ENCODE measurements at places on chromosomes 6 and 20.

GRCh38 chr20:22700367-22700766 lies 116.0 kb upstream of the FOXA2 start:
- DNase-seq = no peak

DNA sequence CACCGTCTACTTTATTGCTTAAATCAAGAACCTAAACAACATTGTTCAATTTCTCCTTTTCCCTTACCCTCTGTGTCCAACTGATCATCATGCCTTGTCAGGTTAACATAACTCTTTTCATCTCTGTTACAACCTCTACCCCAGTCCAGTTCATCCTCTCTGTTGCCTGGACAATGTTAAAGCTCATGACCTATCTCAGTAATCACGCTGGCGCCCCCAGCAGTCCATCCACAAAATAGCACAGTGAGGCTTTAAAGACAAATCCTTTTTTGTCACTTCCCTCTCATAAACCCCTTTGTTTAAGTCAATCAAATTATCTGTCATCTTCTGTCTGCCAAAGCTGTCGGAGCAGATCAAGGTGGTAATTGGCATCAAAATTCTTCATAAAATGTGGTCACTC lies 140.1 kb downstream of the QKI start:
- DNase-seq = peak; percentile 71

GRCh38 chr6:121652726-121653623 lies 217.5 kb downstream of the GJA1 start:
- DNase-seq = peak; percentile 13

- DNase-seq = peak; percentile 82
Observed at GRCh38 chr20:57388953-57389694, 2.1 kb upstream of the RBM38 start.

- DNase-seq = no peak
Observed at GRCh38 chr6:52718550-52718949, 44.7 kb downstream of the GSTA2 start.

DNA sequence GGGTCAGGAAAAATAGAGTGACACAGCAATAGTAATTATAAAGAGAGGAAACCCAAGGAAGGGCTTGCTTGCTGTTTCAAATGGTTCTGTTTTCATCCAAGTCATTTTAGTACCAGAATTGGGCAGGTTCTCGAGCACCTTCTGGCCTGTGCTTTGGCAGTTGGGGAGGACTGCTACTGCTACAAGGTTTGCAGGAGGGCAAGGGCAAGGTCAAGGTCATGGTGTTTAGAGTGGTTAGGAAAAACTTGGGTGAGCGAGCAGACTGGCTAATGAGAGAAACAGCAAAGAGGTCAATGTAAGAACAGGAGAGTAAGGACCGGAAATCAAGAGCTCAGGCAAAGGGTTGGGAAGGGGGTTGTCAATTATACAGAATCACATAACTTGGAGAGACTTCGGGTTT lies 164.5 kb downstream of the CDK19 start:
- no peak for DNase-seq

GRCh38 chr6:169274781-169275180 lies 21.1 kb upstream of the THBS2 start:
- DNase-seq = no peak

DNA sequence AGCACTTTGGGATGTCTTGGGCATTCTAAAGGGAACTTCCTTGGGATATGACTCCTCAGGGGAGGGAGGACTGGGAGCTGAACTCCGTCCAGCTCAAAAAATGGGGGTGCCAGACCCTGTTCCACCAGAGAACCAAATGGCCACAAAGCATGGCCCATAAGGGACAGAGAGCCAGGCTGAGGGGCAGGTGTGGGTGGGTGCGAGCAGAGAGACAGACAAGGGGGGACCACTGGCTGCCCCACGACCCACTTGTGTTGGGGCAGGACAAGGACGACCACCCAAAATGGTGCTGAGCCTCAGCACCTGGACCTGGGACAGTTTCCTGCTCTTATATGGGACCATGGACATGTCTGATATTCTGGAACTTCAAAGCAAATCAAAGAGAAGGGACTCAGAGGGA lies 148.2 kb upstream of the MLN start:
- no peak for DNase-seq

- DNase-seq = no peak
Observed at GRCh38 chr6:150233843-150234269, 91.0 kb downstream of the PPP1R14C start.

DNA sequence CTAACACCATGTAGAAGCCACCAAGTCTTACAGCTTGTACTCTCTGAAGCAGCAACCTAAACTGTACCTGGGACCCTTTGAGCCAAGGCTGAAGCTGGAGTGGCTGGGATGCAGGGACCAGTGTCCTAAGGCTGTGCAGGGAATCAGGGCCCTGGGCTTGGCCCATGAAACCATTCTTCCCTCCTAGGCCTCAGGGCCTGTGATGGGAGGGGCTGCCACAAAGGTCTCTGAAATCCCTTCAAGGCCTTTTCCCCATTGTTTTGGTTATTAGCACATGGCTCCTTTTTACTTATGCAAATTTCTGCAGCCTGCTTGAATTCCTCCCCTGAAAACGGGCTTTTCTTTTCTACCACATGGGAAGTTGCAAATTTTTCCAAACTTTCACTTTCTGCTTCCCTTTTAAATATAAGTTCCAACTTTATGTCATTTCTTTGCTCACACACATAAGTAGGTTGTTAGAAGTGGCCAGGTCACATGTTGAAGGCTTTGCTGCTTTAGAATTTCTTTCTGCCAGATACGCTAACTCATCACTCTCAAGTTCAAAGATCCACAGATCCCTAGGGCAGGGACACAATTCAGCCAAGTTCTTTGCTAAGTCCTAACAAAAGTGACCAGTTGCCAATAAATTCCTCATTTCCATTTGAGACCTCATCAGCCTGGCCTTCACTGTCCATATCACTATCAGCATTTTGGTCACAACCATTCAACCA lies 28.2 kb upstream of the ATXN1 start:
- no peak for DNase-seq

- DNase-seq = no peak
Observed at GRCh38 chr6:44558024-44558831, 170.7 kb downstream of the CDC5L start.

DNA sequence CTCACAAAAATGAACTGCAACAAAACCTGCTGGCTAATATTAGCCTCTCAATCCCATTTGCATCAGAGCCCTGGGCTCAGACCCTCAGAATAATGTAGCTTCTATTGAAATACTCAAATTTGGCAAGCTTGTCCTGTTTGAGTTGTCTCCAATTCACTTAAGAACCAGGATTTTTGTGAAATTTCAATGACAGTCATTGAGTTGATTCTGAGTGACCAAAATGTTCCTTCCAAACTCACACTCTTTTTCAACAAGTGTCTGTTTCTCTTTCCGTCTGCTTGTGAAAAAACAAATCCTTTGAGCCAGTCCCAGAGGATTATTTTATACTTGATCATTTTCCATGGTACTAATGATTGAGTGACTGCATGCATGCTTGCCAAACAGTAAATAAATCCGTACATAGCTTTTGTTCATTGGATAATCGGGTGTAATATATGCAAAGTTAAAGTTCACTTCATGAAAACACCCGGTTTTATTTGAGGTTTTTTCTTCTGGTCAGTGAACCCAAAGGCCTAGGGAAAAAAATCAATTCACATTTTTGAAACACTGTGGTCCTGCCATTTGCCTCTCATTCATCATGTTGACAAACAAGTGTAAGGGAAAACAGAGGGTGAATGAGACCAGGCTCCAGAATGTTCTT lies 16.4 kb upstream of the SLC22A2 start:
- DNase-seq = no peak

DNA sequence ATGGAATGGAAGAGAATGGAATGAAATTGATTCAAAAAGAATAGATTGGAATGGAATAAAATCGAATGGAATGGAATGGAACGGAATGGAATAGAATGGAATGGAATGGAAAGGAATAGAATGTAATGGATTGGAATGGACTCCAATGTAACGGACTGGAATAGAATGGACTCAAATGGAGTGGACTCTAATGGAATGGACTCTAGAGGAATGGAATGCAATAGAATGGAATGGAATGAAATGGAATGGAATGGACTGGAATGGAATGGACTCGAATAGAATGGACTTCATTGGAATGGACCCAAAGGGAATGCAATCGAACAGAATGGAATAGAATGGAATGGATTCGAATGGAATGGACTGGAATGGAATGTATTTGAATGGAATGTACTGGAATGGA lies 19.7 kb upstream of the DEFB115 start:
- no peak for DNase-seq

DNA sequence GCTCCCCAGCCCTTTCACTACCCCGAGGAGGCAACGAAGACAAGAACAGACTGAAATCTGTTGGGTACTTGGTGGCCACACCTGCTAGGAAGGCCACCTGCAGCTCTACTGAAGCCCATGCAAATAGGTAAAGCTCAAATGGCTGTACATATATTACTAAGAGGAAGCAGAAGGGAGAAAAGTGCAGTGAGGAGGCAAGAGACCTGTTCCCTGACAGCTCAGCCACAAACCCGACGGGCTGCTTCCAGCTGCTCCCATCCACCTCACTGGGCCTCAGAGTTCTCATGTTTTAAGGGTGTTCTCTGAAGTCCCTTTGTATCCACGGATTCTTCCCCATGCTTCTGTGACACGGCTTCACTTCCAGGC lies 24.6 kb downstream of the TRAM2 start:
- no peak for DNase-seq

DNA sequence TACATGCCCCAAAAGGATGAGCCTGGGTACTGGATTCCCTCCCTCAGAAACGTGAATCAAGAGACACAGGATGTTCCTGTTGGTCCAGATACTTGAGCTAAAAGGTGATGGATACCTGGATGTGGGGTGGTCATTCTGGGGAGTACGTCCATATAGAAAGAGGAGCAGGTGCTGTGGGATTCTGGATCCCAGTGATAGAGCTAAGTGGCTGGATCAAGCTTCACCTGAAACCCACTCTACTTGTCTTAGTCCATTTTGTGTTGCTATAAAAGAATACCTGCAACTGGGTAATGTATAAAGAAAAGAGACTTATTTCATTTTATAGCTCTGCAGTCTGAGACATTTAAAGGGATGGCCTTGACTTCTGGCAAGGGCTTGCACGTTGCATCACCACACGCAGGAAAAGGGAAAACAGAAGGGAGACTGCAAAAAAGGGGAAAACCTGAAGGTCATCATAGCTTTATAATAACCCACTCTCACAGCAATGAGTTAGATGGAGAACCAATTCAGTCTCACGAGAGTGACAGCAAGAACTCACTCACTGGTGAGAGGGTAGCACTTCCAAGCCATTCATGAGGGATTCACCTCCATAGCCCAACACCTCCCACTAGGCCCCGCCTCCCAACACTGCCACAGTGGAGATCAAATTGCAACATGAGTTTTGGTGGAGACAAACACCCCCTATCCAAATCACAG lies 31.2 kb downstream of the RIPOR3 start:
- no peak for DNase-seq

- no peak for DNase-seq
Observed at GRCh38 chr6:71279321-71279720, 9.3 kb upstream of the OGFRL1 start.

DNA sequence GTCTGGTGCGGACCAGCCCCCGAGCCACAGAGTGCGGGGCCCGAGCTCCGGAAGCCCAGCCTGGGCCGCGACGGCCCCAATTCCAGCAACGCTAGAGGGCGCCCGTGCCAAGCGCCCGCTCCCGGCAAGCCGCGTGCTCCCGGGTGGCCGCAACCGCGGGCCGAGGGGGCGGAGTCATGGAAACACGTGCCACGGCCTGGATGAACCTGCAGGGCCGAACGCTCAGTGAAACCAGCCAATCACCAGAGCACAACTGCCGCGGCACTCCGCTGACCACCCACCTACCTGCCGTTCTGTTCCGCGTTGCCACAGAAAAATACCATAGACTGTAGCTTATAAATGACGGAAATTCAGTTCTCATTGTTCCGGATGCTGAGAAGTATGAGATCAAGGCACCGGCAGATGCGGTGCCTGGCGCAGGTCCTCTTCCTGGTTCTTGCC lies 85.7 kb upstream of the FOXC1 start:
- DNase-seq = peak; percentile 57

DNA sequence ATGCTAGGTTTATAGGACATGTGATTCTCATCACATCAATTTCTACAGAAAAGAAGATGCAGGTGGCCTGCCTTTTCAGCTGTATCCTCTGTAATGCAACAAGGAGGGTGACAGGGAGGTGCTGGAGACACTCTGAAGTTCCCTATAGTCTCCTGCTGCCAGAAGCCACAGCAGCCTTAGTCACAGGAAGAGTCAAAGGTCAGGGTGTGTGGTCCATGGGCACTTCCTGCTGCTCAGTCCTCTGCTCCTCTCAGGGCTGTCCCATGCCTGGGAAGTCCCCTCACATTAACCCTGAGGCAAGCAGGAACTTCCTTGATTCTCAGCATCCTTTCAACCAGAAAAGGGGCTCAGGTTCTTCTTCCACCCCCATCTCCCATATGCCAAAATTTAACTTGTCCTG lies 144.8 kb upstream of the FOXA2 start:
- no peak for DNase-seq

DNA sequence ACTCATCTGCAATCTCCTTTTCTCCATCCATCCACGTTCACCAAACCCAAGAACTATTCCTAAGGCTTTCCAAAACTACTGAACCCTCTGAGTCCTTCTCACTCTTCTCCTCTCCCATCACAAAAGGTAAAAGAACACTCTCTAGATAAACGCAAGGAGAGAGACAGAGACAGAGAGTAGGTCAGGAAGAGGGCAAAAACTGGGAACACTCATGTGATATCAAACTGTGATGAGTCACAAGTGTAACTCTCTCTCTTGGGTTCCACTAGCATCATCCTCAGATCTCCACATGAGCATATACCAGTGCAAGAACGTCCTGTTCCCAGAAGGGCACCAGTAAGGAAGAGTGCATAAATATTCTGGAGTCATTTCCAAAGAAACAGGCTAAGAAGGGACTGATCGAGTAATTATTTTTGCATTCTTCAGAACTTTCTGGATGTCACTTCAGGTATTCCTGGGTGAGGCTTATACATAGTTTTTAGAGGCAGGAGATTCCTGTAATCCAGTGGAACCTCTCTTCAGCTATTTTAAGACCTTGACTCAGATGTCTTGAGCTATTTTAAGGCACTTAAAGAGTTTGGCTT lies 47.3 kb upstream of the STXBP5 start:
- no peak for DNase-seq

DNA sequence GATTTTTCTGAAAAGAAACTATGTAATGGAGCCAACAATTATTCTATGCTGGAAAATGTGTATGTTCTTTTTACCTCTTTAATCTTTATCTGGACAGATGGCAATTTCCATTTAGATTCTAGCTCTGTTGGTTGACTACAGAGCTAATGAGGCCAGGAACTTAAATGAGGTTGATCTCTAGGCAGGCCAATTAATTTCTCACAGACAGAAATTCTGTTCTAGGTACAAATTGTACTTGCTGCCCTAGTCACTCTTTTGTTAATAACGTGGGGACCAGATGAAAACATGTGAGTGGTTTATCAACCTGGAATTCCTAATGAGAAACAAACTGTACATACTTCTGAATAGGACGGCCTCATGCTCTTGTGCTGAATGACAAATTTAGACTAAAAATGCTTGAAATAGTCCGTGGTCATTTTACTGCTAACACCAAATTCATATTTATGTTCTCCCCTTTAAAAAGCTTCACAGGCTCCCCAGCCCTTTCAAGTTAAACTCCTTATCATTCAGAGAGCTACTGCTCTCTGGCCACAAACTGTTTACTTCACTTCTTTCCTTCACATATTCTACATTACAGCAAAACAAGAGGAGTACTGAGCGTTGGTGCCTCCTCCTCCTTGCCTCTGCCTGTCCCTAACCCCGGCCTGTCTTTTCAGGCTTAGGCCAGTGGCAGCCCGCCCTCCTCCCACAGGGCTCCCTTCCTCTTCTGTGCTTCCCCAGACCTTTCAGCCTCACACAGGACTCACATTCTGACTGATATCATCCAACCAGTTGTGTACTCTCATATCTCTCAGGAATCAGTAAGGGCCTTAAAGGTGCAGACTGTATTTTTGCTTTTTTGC lies 41.4 kb downstream of the DTNBP1 start:
- DNase-seq = no peak
